Kidney epithelial cell (primary cell): ENCODE measurements at places on chromosomes 2 and 18. TPM values are rescaled to one million over a fixed set of nuclear protein-coding genes. Genes with fewer than 3 reads are reported as not detected.

The CHRND gene
- not detected in 2 replicates for total RNA-seq

The IL1A gene
- total RNA-seq: 2.3 and 2.4 TPM in 2 replicates

The HMSD gene
- total RNA-seq: not detected in 2 replicates

The DTNA gene
- 11.6 and 19.3 TPM in 2 replicates for total RNA-seq

The DOK6 gene
- 0.67 and 1.2 TPM in 2 replicates for total RNA-seq
